ENCODE measurements at places on chromosomes 4 and X.

GRCh38 chr4:48907706-48908477 is 1.3 kb upstream of the OCIAD2 start:
- DNase-seq: no peak

DNA sequence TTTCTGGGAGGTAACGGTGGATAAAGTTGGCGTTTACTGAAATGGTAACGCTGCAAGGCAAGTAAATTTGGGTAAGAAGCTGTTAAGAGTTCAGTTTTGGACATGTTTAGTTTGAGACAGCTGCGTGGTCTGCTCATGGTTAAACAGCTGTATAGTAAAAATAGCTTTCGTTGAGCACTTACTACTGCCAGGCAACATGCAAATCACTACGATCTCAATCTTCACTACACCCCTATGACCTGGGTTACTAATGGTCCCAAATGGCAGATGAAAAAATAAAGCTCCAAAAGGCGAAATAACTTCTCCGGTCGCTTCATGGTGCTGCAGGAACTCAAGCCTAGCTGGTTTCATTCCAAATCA is 22.2 kb downstream of the FABP2 start:
- DNase-seq: no peak

DNA sequence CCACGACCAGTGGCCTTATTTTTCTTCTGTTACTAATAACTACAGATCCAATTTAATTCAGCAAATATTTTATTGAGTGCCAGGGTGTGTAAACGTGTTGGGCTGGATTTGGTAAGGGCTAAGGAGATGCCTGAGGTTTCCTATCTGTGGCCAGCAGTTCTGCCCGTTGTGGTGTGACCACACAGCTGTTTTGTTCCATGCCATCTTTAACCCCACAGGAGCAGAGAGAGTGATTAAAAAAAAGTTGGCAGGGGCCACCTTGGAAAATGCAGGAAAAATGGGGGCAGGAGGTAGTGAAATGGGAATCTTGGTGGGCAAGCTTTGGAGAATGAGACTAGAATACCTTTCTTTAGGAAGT is 1.1 kb downstream of the PLAC8 start:
- DNase-seq: no peak

DNA sequence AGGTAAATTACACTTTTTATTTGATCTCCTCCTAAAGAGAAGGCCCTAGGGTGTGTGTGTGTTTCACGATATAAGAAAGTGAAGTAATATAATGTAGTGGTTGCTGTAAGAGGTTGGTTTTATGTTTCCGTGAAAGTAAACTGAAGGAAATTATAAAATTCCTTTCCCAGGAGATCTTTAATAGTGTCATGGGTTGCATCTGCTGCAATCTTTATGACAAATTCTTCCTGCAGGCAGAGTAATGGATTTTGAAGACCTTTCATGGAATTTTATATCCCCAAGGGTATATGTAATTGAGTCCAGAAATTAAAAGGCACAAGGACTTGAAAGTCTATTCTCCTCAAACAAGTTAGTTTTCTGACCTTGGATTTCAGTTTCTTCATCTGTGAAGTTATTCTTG is 538.6 kb downstream of the ANKRD50 start:
- DNase-seq: no peak

DNA sequence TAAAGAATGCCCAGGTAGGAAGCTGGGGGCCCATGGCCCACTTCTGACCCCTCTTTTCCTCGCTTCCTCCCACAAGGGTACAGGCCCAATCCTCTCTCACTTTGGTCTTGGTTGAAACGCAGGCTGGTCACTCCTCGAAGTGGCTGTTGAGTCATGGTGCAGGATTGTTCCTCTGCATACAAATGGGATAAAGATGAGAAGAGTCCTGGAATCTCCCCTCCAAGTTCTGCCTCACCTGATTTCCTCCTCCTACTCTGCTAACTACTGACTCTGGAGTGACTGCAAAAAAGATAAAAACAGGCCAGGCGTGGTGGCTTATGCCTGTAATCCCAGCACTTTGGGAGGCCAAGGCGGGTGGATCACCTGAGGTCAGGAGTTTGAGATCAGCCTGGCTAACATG is 1.7 kb downstream of the WDR45 start:
- DNase-seq: no peak

DNA sequence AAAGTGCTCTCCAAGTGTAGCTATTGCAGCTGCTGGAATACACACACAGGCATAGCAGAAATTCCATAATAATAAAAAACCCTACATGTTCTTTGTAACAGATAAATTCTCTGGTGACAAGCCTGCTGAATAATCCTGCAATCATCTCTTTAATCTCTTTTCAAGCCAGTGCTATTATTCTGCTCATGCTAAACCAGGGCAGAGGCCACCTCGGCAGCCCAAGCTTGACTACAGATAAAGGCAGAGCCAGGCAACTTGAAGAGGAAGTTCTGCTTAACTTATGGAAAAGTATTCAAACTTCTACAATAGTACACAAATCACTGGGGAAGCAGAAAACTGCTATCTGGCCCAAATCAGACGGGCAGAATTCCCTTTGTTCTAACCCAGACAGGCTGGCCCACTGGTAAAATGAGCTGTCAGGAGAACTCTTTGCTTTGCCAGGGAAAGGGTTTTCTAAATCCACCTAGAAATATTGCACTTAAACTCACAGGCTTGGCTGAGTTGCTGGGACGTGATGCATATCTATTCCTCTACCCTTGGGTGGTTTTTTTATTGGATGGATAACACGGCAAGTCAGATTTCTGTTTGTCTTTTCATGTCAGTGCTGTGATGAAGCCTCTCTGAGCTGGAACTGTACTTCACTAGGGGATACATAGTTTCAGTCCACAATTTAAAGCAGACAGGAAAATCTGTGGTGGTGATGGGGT is 70.5 kb downstream of the GATB start:
- DNase-seq: peak; percentile 67

GRCh38 chrX:135484641-135485289 is 35.7 kb upstream of the INTS6L start:
- DNase-seq: peak; percentile 28

GRCh38 chr4:41670530-41670929 is 78.0 kb downstream of the PHOX2B start:
- no peak for DNase-seq

GRCh38 chrX:69142788-69143469 is 22.3 kb downstream of the PJA1 start:
- no peak for DNase-seq

DNA sequence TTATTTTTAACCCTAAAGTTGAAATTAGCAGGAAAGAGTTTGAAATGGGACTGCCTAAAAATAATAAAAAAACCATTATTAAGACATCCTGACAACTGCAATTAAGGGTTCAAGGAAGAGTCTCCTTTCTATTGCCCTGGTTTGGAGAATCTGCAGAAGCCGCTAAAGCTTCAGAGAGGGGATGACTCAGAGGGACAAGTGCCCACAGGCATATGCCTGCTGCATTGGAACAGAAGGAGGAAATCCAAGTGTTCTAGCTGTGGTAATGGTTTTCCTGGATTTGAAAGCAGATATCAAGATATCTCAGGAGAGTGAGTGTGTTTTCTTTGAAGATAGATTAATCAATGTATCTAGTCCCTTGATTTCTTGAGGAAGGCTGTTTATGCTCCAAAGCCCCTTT is 235.1 kb upstream of the TAPT1 start:
- no peak for DNase-seq

DNA sequence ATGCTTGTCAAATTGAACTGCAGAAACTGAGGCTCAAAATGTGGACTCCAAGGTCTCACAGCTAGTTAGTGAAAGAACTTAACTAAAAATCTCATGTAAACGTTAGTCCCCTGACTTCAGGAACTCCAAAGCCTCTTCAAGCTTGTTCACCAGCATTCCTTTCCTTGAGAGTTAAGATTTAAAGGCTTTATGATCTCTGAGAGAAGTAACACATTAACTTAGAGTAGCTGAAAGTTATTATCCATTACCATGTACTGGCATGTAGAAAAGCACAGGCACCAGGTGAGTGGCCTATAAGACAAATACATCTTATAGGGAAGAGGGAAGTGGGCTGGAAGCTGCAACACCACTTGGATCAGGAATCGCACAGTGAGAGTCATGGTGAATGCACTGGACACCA is 15.3 kb downstream of the PARM1 start:
- no peak for DNase-seq

DNA sequence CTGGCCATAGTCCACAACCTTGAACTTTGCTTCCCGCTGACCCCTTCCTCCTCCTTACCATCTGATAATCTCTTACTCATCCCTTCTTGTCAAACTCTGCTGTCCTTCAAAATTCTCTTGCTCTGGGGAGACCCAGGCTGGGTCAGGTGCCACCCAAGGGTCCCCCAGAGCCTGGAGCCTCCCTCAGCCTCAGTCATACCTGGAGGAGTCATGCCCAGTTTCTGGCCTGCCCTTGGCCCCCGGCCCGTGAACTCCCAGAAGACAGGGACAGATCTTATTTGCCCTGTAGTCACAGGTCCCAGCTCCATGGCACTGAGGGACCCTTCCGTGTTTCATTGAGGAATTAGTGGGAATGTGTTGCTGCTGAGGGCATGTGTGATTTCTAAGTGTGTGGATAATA is 4.7 kb upstream of the GPR78 start:
- no peak for DNase-seq

DNA sequence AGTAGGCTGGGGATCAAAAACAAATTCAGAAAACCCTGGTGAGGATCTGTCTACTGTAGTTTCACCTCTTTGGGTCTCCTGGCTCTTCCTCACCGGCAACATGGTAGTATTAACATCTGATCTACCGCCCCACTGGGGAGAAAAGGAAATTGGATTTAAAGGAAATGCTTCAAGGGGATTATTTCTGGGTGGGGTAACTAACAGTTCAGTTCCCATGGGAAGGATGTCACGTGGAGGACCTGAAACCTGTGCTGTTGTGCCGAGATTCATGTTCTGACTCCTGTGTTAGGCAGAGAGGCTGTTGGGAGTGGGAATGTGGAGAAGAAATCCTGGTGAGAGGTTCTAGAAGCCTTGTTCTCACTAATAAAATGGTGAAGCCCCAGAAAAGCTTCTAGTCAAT is 254.4 kb downstream of the BCOR start:
- no peak for DNase-seq

DNA sequence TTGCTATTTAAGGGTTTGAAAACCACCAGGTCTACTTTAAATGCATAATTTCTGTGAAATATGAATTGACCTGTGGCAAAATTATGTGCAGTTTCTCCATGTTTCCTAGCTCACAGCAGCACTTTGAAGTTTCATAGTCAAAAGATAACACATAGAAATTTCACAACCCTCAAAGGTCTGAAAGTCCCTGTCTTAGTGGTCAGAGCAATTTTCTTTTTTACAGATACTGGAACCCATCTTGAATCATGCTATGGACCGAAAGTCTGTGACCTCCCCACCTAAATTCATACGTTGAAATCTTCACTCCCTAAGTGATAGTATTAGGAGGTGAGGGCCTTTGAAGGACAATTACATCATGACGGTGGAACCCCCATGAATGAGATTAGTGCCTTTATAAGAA is 240.4 kb upstream of the BMP3 start:
- DNase-seq: no peak

DNA sequence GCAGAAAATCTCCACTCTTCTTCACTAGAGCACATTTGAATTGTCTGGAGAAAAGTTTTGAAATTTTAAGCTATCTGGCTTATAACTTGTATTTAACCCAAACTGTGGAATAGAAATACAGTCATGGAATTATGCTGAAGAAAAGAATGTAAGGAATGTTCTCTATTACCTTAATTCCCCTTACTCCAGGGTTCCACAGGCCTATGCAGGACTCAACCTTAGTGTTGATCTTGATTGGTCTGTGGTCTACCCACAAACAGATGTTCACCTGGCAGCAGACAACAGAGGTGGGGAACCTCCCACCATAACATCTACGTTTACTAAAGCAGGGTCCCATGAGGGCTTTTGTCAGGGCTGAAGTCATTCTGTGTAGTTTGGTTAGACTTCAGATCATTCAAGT is 189.3 kb upstream of the GPRIN3 start:
- no peak for DNase-seq

- DNase-seq: peak; percentile 5
Measured at GRCh38 chr4:60865273-60865672, 334.9 kb upstream of the ADGRL3 start.

DNA sequence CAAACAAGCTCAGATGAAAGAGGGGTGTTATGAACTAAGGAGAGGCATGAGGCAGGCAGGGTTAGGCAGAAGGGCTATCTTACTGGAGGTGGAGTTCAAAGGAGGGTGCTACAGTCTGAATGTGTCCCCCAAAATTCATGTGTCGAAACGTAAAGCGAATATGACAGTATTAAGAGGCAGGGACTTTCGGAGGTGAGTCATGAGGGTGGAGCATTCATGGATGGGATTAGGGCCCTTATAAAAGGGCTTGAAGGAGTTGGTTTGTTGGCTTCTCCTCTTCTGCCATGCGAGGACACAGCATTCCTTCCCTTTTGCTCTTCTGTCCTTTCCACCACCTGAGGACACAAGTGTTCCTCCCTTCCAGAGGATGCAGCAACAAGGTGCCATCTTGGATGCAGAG is 22.9 kb downstream of the APLN start:
- DNase-seq: no peak

DNA sequence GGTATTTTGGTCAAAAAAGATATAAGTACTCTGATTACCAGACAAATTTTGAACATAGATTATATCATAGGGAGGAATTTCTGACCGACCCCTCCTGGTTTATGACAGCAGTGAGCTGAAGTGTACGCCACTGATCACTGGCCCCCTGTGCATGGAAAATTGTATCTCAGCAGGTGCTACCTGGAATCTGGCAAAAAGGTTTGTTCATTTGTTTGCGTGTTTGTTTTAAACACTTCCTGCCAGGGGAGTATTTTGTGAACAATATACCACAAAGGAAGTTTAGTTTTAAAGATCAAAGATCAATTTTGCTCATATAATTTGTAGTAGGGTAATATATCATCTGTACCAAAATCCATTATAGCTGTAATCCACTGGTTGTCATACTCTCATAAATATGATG is 219.7 kb upstream of the TENM3 start:
- no peak for DNase-seq

DNA sequence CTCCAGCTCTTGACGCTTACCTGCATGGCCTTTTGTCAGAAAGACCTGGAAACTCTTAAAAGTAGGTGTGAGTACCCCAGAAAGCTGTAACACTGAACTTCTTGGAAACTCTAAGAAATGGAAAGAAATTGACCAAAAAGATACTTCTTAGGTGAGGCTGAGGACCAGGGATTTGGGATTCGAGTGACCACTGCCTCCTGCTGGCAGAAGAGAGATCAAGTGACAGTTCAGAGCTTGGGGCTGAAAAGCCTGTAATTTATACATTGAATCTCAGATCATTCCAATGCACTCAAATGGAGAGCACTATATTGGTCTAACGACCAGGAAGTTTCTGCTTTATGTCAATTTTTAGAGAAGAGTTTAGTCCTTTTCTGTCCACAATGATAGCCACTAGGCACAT is 204.6 kb downstream of the PDGFRA start:
- no peak for DNase-seq
